Activated T-cell treated with anti-CD3 and anti-CD28 coated beads for 1 hour (primary cell): ENCODE measurements at places on chromosomes 4 and X.

DNA sequence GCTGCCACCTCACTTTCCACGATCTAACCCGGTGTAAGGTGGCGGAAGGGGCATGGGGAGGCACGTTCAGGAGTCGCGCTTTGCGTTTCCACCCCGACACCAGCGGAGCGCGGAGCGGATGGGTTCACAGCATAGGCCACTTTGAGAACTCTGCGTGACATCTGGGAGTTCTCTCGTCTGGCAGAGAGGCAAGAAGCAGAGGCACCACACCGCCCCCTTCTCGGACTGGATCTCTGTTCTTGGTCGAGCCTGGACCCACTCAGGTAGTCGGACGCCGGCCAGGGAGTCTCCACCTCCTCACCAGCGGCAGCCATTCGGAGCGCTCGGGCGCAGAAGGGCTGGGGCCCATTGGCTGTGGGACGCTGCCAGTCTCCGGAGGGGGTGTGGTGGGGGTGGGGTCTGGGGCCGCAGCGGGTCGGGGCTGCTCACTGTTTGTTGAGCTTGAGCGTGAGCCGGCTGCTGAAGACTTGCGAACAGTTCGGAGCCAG, at the start of gene DACH2:
Gene DACH2 (plus strand): TSS at position 428 of the 488 bp plus-strand sequence.
- no peak for DNase-seq

DNA sequence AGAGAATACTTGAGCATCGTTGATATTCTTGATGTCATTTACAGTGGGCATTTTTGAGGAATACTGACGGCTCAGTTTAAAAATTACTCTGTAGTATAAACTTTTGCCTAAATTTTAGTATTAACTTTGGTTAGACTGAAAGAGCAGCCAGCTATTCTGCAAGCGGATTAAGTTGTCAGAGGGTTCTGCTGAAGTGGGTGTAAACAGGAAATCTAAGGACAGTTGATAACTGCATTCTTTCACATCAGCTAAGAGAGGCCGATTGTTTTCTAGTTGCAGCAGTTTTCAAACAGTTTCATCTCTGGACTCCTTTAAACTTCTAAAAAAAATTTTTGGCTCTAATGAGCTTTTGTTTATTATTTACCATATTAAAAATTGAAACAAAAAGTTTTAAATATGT, 149.6 kb downstream of the RAPGEF2 start:
- no peak for DNase-seq

DNA sequence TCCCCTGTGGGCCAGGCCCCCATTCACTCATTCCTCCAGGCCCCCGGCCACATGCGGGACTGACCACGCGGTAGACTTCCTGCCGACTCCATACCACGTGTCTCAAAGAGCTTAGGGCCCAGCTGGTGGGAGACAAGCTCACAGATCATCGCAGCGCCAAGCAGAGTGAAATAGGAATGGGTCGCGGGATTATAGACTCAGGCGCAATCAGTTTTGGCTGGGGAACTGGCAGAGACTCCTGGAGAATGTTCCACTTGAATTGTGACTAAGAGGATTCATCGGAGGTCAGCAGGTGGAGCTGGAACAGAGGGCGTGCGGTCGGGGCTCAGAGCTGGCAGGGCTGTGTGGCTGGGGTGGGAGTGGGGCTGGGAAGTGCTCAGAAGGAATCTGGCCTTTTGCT, 15.6 kb downstream of the ATP2B3 start:
- DNase-seq = no peak

DNA sequence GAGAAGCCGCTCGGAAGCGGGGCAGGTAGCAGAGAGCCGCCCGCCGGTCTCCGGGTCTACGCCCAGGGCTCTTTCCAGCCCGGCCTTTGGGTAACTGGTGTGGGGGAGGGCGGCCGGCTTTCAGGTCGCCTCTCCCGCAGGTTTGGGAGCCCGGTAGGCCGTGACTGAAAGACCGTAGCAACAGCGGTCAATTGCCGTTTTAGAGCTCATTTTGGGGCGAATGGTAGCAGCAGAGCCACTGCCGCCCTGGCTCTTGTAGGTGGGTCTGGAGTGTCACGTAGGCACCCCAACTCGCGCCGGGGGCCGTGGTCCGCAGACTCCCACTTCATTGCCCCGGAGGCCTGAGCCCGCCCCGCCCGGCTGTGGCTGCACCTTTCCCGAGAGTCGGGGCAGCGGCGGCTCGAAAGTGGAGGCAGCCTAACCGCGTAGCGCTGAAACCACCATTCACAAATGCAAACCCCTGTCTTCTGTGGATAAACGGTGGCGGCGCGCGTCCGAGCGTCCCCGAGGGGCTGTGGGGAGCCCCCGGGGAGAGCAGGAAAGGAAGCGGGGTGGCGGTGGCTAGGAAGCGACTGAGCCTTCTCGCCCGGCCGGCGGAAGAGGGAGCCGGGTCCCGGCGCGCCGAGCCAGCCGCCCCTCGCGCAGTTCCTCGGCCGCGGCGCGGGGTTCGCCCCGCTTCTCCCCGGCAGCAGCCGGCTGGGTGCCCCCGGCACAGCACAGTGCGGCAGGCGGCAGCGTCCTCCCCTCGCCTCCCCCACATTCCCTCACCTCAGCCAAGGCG, 2185.1 kb upstream of the TENM3 start:
- DNase-seq = no peak

DNA sequence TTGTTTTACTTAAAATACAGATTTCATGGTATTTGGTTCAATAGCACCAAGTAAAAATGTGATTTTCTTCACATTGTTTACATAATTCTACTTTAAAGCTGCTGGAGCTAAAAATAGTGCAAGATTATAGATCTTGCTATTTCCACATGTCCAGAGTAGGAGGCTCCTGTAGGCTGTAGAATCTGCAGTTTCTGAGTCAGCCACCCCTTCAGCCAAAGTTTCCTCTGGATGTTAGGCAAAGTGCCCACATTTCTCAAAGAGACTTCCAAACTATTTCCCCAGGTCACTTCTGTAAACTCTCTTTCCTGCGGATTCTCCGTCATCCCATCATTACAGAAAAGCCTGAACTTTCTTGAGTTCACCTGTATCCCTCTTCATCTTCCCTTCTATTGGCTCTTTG, 342.5 kb upstream of the FSTL5 start:
- DNase-seq = no peak

DNA sequence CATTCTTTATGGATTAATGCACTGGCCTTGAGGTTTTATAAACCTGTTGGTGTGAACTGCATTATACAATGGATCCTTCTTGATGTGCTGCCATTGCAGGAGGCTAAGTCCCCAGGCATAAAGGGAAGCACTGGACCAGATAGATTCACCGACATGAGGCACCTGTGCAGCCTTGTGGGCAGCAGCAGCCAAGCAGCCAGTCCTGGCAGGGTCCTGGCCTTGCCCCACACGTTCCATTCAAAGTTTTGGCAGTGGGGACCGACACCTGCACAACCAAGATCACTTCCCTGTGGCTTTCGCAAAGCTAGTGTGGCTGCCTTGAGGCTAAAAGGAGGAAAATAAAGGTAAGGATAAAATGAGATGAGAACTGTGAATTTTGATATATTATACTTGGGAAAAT, 53.1 kb downstream of the TMEM156 start:
- no peak for DNase-seq

- no peak for DNase-seq
Observed at GRCh38 chrX:104084534-104085277, 8.7 kb upstream of the TMSB15C start.

GRCh38 chrX:11264925-11265324, 28.3 kb upstream of the AMELX start:
- no peak for DNase-seq

DNA sequence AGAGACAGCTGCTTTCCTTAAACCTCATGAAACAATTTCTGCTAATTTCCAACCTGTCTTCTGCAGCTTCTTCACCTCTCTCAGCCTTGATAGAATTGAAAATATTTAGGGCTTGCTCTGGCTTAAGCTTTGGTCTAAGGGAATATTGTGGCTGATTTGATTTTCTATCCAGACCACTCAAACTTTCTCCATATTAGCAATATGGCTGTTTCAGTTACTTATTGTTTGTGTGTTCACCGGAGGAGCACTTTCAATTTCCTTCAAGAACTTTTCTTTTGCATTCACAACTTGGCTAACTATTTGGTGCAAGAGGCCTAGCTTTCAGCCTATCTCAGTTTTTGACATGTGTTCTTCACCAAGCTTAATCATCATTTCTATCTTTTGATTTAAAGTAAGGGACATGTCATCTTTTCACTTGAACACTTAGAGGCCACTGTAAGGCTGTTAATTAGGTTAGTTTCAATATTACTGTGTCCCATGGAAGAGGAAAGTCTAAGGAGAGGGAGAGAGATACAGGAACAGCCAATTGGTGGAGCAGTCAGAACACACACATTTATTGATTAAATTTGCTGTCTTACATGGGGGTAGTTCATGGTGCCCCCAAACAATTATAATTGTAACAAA, 213.2 kb downstream of the RASL11B start:
- DNase-seq = no peak

GRCh38 chrX:16826207-16826606, 39.9 kb downstream of the TXLNG start:
- no peak for DNase-seq

- DNase-seq = no peak
Observed at GRCh38 chr4:43843501-43843900, 605.1 kb downstream of the KCTD8 start.

GRCh38 chr4:108313546-108314339, 145.0 kb upstream of the LEF1 start:
- DNase-seq = no peak

GRCh38 chr4:85595098-85595775, 120.3 kb downstream of the ARHGAP24 start:
- DNase-seq = no peak

DNA sequence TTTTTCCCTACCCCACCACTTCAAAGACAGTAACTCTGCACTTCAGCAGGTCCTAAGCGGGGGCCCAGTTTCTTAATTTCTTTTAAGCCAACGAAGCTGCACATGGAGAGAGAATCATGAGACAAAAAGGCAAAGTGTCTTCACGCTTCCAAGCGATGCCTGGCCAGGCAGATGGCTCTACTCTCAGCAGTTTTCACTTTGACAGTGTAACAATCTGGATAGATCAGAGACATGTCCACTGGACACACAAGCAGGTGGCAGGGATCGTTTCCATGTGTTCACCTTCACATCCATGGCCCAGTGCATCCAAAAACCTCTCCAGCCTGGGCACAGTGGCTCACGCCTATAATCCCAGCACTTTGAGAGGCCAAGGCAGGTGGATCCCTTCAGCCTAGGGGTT, 27.8 kb downstream of the PPP2R2C start:
- no peak for DNase-seq

GRCh38 chr4:163697121-163697520, 202.6 kb downstream of the TMA16 start:
- DNase-seq = no peak

- no peak for DNase-seq
Observed at GRCh38 chr4:19522966-19523365, 728.7 kb upstream of the SLIT2 start.

DNA sequence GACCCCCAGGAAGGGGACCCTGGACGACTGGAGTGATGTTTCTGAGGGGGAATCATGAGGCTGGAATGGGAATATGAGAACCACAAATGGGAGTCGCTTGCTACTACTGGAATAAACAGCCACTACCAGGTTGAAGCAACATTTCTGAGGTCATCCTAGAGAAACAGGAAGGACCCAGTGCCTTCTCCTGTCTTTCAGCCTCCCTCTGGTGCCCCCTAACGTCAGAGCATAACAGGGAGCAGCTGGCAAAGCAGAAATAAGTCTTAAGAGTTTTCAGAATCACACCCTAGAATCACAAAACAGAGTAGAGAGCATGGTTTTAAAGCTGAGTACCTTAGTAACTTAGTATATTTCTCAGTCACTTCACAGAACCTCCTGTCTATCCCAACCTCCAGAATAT, 347.8 kb upstream of the PITX2 start:
- DNase-seq = no peak

- no peak for DNase-seq
Observed at GRCh38 chr4:44720371-44720770, 6.0 kb downstream of the GNPDA2 start.

DNA sequence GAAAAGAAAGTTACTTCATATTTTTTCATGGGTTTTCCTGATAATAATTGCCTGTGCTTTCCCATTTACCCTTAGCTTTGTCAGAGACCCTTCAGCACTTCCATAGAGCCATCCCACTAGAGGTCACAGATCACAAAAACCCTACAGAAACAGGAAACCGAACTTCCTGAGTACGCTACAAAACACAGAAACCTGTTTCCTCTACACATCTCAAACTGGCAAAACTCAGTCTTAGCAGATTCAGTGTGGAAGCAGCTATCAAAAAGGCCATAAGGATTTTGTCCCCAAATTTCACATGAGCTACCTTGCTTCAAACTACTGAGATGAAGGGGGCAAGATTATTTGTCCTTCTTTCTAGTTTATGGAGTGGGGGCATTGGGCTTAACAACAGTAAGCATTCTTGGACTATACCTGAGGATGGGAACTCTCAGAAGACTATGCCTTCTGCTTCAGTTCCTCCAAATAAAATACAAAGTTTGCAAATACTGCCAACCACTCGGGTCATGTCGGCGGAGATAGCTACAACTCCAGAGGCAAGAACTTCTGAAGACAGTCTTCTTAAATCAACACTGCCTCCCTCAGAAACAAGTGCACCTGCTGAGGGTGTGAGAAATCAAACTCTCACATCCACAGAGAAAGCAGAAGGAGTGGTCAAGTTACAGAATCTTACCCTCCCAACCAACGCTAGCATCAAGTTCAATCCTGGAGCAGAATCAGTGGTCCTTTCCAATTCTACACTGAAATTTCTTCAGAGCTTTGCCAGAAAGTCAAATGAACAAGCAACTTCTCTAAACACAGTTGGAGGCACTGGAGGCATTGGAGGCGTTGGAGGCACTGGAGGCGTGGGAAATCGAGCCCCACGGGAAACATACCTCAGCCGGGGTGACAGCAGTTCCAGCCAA, at the start of gene MMRN1:
Gene MMRN1 (plus strand): TSS at position 206 of the 902 bp plus-strand sequence. CDS start 118 bp downstream, at position 324.
- DNase-seq = no peak

- DNase-seq = no peak
Observed at GRCh38 chr4:85107553-85107952, 141.1 kb upstream of the WDFY3 start.

DNA sequence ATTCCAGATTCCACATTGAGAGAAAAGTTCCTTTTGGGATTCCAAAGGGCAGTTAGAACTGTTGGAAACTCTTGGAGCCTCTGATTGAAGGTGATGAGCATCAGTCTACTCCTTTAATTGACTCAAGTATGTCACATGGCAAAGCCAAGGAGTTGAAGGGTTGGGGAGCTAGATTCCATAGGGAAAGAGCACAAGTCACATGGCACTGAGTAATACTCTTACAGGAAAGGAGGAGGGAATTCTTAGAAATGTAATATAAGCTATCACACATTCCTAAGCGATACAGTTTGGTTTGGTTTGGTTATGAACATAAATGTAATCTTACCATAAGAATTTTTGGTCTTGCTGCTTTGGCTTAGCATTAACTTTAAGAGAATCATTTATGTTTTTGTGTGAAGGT, 15.7 kb downstream of the SPCS3 start:
- DNase-seq = no peak

DNA sequence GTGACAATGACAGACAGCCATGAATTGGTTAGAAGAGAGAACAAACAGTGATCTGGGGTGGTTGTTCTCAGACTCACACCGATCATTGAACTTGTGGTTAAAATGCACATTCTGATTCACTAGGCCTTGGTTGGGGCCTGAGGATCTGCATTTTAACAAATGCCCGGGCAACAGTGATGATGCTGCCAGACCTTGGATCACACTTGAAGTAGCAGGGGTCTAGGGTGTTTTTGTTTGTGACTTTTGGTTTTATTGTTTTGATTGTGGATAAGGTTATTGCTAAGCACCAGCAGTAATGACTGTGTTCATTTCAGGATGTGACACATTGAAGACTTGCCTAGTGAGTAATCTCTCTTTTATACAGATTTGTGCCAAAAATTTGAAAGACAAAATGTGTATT, 36.5 kb downstream of the TXLNG start:
- DNase-seq = no peak

GRCh38 chr4:8010618-8011017, 71.0 kb upstream of the AFAP1 start:
- DNase-seq = no peak
